HCEC 1CT (cell line): ENCODE measurements at places on chromosomes 3 and 15.

DNA sequence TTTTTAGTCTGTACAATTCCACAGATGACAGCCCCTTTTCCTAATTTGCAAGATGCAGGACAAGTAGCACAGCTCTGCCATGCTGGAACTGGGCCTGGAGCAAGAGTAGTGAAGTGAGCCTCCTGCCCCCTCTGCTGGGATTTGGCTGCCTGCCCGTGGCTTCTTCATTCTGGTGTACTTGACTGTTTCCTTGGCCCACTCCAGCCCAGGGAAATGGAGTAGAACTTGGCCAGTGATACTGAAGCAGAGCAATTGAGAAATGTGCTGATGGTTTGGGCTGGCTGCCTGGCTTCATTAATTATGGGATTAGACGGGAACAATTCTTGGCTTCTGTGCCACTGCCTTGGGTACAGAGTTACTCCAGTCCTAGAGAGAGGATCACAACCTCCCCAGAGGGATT, 2.8 kb downstream of the GPD1L start:
- no peak for DNase-seq

GRCh38 chr3:171251835-171252234, 208.4 kb downstream of the TNIK start:
- no peak for DNase-seq

- no peak for DNase-seq
Observed at GRCh38 chr3:49883998-49884397, 14.3 kb upstream of the CAMKV start.

DNA sequence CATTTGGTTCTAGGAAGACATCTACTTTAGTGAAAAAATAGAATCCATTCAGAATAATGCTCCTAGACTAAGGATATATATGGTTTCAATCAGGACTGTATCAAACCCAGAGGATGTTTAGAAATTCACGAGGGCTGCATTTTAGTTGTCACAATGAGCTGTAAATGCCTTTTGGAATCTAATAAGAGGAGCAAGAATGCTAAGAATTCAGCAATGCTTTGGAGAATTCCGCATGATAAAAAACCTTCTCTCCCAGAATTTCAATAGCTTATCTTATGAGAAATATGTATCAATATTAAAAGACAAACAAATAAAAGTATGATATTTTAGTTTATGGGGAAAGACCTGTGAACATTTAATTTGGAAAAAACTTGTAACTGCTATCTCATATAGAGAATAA, 885.1 kb downstream of the ZPLD1 start:
- no peak for DNase-seq

GRCh38 chr15:60417112-60417511, 19.3 kb upstream of the ANXA2 start:
- no peak for DNase-seq

DNA sequence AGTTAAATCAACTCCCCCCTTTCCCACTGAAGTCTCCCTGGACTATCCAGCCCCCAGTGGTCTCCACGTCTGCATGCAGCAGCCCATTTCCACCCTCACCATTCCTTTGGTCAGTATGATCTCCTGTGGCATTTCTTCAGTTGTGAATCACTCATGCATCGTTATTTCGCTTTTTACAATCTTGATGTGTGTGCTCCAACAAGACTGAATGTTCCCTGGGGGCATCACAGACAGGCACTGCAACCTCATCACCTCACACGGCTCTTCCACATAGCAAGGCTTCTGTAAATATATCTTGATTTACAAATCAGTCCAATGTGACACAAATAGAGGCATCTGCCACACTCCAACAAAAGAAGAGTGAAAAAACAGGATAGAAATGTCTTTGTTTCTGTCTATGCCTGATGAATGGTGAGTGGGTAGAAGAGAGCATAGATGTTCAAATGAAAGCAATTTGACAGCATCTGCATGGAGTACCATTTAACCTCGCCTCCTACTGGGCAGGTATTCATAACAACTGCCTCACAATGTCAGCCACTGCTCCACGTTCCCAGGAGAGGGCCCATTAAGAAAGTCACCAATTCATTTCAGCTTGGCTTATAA, 5.2 kb downstream of the HEG1 start:
- no peak for DNase-seq

GRCh38 chr3:60192297-60193114, 1058.7 kb downstream of the FHIT start:
- DNase-seq: no peak

DNA sequence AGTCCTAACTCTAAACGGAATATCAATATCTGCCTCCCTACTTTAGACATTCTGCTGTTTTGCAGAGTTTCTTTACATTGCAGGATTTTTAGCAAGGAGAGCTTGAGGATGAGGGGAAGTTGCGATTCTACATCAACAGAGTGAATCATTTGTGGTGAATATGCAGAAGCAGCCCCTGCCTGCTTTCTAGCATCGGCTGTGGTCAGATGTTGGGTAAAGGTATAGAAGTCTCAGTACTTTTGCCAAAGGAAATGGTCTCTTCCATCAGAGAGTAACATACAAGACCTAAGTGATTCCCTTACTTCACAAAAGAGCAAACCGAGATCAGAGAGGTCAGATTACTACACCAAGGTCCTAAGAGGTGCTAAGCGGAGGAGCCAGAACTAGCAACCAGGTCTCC, 15.2 kb downstream of the ST3GAL6 start:
- DNase-seq: peak; percentile 54

- peak; percentile 52 for DNase-seq
Observed at GRCh38 chr3:101809178-101810021, 30.4 kb downstream of the NXPE3 start.

- DNase-seq: no peak
Observed at GRCh38 chr3:66520724-66521123, 19.9 kb upstream of the LRIG1 start.

DNA sequence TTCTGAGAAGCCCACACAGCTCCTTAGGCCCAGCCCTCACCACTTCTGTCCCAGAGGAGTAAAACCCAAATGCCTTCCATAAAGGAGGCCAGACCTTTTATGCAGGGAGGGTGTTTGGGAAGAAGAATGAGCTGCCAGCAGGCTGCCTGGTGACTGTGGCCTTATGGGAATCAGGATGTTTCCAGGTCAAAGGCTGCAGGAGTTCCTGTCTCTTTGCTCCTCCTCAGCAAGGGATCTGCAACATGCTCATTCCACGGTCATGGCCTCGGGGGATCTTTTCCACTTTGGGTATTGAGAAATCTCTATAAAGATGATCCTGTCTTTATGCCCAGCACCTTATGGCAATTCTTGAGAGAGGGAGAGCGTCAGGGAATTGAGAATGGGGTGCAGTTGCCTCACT, 25.2 kb upstream of the MAGEF1 start:
- no peak for DNase-seq

DNA sequence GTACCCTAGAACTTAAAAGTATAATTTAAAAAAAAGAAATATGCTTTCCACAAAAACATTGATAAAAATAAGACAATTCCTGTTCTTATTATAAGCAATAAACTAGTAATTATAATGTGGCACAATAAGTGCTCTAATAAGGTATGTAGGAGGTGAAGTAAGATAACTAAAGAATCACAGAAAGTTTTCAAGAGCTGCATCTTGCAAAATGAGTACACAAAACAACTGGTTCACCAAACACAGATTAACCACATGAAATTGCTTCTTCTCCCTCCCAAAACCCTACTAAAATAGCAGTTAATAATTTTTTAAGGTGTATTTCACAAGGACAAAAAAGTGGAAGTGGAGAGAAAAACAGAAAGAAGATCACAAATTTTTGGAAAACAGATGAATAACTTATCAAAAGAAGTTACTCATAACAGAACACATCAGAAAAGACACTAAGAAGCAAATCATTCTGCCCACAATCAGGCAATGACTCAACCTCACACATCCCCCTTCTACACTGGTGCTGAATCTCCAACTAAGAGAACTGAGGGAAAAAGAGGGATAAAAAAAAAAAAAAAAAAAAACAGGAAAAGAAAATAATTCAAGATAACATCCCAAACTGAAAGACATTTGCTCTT, 64.2 kb downstream of the TBC1D5 start:
- peak; percentile 80 for DNase-seq

DNA sequence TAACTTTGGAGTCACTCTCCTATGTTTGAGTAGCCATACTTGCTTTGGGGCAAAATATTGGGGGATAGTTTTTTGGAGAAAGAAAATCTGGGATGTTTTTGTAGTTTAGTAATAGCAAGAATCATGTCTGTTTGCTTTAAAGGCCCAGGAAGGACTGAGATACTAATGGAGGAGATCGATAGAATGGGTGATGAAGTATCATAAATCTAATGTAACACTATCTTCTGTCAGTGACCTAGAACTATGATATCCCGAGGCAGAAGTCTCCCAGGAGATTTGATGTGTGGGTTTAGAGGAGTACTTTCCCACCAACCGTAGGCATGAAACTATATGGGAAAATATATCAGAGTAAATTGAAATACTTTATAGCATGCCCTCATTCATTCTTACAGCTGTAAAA, 21.0 kb upstream of the NFKBIZ start:
- DNase-seq: no peak
